ENCODE measurements at places on chromosomes 3 and 15.

- DNase-seq = no peak
These were observed 9.9 kb downstream of the AQP9 start for GRCh38 chr15:58148120-58148519.

DNA sequence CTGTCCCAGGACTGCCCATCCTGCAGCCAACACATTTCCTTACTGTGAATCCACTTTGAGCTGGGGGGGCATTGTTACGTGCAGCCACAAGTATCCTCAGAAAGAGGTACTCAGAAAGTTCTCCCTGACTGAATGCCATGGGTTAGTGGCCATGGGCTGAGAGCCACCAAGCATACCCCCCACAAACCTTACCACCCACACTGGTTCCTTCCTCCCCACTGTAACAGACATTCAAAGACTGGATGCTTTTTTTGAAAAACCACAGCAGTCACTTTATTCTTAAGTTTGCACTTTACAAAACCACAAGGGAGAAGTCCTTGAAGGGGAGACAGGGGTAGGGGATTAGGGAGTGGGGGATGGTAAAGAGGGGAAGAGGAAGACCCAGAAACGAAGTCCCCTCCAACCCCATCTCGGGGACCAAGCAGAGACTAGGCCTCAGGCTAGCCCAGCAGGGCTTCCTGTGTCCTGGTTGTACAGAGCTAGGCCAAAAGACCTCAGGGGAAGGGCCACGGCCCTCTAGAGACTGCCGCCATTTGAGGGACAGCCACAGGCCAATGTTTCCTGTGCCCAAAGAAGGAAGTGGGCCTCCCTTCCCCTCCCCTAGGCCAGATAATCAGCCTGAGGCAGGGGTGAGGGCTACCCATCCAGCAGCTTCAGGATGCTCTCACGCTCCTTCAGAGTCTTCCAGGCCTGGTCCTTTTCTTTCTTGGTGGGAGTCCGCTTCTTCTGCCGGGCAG is 10.1 kb upstream of the CAMK1 start:
- DNase-seq = no peak

DNA sequence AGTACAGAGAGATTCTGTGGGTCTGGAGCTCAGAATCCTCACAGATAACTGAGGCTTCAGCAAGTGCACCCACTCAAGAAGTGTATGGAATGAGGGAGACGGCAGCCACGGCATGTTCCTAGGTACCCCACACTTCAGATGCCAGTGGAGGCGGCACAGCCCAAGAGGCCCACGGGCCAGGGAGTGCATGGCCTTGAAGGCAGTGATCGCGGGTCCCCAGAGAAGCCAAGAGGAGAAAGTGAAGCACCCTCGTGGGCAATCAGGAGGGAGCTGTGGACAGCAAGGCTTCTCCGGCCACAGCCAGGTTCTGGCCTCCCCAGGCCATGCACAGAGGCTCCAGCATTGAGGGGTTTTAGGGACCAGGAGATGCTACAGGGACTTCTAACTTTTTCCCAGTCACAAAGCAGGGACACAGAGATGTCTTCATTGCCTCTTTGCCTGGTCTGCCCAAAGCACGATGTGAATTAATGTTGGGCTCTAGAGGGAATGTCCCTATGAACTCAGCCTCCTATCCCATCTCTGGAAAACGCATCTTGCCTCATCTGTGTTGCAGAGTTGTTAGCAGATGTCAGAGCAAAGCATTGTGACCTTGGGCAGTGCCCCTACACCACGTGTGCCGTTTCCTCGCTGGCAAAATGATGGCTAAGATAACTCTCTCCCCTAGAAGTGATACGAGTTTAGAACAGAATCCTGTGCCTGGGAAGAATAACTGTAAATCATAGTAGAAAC is 2.6 kb upstream of the MAP6D1 start:
- no peak for DNase-seq

GRCh38 chr3:38120693-38121450 is 16.1 kb downstream of the ACAA1 start:
- no peak for DNase-seq

DNA sequence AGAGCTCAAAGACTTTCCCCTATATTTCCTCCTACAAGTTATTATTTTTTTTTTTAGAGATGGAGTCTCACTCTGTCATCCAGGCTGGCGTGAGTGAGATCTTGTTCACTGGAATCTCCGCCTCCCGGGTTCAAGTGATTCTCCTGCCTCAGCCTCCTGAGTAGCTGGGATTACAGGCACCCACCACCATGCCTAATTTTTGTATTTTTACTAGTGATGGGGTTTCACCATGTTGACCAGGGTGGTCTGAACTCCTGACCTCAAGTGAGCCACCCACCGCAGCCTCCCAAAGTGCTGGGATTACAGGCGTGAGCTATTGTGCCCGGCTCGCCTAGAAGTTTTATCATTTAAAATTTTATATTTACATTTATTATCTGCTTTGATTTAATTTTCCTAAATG is 5.9 kb downstream of the AKAP13 start:
- no peak for DNase-seq

DNA sequence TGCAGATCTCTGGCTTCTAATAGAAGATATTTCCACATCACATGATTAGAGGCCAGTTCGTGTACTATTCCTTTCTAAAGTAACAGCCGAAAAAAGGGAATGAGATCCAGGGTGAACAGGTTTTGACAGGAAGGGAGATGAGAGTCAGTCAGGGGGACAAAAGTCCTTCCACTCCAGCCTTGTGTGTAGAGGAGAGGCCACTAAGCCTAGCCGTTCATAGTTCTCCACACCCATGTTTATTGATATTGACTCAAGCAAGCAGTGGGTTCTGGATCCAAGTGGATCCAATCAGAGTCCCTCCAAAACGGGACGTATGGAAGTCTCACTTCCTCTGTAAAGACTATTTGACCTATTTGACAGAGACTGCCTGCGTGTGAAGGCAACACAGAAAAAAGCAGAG is 80.4 kb upstream of the LRIG1 start:
- no peak for DNase-seq

DNA sequence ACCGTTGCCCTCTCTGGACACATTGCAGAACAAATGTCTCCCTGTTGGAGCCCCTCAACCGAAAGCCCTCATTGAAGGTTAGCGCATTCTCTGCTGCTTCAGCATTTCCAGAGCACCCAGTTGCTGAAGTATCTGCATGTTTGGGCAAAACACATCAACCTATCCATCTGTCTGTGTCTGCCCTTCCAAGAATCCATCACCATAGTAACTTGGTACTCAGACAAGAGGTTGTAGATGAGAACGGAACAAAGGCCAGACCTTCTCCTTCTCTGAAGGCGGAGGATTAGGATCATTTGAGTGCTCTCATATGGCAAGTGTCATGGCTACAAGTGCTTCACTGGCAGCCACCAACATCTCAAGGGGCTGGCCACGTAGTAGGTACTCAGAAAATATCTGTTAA is 23.1 kb upstream of the RHO start:
- no peak for DNase-seq

GRCh38 chr3:14335774-14336748 is 66.3 kb upstream of the SLC6A6 start:
- no peak for DNase-seq

- DNase-seq = no peak
These were observed 31.4 kb upstream of the ITPKA start for GRCh38 chr15:41462084-41462795.

DNA sequence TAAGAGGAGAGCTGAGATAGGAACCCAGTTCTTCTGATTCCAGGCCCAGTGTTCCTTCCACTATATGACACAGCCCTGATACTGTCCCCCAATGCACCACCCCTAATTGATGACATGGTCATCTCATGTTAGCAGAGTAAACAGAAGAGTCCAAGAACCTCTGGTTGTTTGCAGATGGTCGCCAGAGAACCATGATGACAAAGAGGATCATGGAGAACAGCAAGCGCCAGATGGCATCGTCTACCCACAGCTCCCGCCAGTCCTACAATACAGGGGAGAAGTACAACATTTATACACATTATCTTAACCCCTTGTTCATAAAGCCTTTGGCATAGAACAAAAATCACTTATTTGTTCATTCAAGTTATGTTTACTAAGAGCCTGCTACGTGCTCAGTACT is 18.5 kb upstream of the VPS39 start:
- no peak for DNase-seq

DNA sequence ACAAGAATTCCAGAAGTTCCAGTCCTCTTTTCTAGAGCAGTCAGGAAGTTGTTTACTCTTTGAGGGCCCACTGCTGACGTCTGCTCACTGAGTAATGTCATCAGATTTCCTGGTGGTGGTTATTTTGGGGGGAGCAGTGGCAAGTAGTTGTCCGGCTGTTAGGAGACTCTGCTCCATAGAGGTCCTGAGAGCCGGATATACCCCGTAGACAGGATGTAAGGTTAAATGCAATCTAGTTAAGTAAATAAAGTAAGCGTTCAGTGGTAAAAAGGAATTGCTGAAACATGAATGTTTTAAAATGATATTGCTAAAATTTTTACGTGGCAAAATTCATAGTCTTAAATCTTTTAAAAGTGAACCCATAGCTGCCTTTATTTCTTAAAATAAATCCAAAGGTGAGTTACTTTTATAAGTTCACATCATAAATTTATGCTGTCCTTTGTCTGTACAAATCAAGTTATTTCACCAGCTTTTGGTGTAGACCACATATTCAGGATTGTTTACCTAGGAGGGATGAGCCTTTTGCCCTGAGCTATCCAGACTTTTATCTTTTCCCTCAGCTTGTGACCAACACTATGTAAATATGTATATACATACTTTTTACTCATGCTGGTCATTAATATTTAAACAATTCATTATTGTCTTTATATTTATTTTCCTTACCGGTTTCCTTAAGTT is 65.8 kb downstream of the PDE8A start:
- DNase-seq = no peak

DNA sequence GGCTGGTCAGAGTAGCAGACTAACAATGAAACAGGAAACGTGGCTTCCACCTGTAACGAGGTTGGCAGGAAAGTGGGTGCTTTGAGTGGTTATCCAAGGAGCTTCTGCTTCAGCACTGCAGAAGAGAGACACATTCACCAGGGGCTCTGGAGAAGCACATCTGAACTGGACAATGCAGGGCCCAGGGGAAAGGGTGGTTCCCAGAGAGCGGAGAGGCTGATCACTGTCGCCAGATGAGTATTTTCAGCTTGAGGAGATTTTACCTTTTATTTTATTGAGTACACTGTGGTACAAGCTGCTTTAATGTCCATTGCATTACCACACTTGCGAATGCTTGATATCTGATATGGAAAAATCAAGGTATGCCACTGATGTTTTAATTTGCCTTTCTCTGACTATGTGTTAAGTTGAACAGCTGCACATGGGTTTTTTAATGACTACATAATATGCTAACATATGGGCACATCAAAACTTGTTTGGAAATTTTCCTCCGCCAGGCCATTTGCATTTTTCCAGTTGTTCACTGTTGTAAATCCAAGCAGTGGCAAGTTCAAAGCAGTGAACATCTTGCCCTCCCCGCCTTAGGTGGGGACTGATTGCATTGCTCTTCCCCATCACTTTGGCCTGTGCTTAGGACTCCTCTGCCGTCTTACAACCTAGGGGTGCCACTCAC is 52.1 kb downstream of the LRTM1 start:
- DNase-seq = no peak

- no peak for DNase-seq
These were observed 50.3 kb upstream of the DPH6 start for GRCh38 chr15:35596285-35596684.

DNA sequence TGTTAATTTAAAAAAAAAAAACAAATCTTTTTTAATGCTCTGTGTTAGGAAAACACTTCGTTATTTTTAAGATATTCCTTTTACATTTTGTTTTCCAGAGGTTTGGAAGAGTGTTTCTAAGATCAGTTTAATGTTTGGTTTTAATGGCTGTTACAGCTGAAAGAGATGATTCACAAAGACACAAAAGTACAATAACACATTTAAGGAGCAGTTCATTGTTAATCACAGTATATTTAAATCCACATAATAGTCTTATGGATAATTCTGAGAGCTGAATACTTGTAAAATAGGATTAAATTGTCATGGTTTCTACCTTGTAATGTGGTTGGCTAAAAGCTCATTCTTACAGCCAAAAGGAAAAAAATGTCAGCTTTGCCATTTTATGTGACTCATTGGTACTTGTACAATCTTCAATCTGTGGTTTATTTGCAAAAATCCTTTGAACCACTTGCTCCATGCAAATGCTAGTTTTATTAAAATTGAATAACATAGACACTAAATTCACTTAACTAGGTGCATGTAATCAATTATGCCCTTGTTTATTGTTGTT is 426.4 kb downstream of the NLGN1 start:
- DNase-seq = no peak

- no peak for DNase-seq
These were observed 136.0 kb downstream of the CD47 start for GRCh38 chr3:107954845-107955244.

GRCh38 chr15:47824147-47824546 is 106.8 kb downstream of the SEMA6D start:
- no peak for DNase-seq

DNA sequence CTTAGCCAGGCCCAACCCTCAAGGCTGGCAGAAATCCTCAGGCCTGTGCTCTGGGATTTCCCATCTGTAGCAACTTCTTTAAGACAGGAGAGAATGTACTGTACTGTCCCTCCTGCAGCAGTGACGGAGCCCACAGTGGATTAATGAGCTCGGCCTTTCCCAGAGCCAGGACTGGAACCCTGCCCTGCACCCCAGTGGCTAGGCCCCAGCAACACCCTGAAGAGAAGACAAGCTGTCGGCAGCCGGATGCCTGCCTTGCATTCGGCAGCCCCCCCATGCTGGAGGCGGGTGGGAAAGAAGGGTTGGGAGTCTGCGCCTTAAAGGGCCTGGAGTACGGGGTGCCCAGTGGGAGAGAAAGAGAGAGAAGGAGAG is 32.0 kb downstream of the KLHL25 start:
- DNase-seq = no peak

DNA sequence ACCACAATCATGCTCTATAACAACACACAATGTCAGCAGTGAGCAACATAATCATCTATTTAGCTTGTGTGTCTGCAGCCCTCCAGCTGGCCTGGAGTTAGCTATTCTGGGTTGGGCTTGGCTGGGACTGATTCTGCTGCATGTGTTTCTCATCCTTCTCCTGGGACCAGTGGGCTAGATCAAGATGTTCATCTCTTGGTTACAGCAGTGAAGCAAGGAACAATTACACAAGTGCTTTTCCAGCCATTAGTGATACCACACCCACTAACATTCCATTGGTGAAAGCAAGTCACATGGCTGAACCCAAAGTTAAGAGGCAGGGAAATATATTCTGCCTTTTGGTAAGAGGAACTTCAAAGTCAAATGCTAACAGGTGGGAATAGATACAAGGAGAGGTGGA is 14.6 kb downstream of the NUDT16 start:
- DNase-seq = no peak

GRCh38 chr3:154936196-154936595 is 143.9 kb upstream of the MME start:
- DNase-seq = no peak

- DNase-seq = no peak
These were observed 20.1 kb downstream of the OSBPL10 start for GRCh38 chr3:31960793-31961431.

DNA sequence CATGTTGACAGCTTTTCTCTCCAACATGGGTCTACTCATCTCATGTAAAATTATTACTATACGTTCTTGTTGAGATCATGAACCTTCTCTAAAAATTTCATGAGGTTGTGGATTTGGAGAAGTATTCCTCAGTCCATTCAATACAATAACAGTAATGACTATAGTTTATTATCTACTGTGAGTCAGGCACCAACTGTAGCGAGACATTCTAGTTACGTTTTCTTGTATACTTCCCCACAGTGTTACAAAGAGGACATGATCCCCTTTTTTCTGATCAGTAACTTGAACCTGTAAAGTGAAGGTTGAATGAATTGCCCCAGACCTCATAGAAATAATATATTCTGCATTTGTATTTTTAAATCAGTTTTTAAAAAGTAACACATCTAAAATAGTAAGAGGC is 76.4 kb downstream of the AKAP13 start:
- DNase-seq = no peak

Measured in GM12892 (cell line).